ENCODE measurements at places on chromosomes 4 and X.
A peak's percentile ranks its signal among the peaks of the same experiment; 100 is the strongest.

- no peak for DNase-seq
These were observed 73.3 kb downstream of the NCAPG start for GRCh38 chr4:17884063-17884462.

DNA sequence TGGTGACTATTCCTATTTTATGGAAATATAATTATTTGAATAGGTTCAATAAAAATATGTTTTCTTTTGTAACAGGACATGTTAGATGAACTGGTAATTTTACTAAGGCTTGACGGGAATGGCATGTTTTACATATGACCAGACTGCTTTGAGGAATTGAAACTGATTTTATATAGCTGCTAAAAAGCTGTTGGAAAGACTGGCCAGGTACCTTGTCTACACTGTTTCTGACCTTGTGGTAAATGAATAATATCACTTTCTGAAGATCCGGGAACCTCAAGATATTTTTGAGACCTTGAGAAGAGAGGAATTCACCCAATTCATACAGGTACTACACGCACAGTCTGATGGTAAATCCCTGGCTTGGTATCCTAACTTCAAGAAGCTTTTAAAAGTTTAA lies 42.1 kb upstream of the USP46 start:
- no peak for DNase-seq

DNA sequence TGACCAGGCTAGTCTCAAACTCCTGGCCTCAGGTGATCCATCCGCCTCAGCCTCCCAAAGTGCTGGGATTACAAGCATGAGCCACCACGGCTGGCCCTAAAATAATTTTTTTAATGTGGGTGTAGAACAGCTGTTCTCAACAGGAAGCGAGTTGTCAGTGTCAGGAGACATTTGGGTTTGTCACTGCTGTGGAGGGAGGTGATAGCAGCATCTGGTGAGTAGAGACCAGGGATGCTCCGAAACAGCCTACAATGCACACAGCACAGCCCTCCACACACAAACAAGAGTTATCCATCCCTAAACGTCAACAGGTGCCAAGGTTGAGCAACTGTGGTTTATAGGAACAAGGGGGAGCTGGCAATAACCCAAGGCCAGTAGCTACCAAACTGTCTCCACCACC lies 243.4 kb upstream of the STS start:
- no peak for DNase-seq

GRCh38 chrX:87621697-87622096 lies 104.1 kb downstream of the KLHL4 start:
- DNase-seq: no peak

- no peak for DNase-seq
These were observed 36.6 kb downstream of the CHST7 start for GRCh38 chrX:46610070-46610658.

- DNase-seq: no peak
These were observed 502.9 kb upstream of the SLIT2 start for GRCh38 chr4:19748519-19749479.

DNA sequence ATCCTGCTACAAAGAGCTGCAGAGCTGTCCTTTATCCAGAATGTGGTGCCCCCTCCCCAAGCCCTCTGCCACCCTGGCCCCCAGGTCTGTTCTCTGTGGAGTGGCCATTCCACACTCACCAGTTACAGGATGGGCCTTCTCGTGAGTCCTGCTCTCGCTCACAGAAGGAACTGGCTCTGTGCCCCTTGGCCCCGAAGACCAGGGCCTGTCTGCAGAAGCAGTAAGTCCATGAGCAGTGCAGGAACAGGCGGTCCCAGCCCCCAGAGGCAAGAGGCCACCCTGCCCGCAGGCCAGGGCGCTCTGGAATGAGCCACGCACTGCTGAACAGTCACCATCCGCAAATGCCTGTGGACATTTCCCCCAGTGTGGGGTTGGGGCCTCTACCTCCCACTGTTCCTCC lies 92.2 kb downstream of the DCTD start:
- DNase-seq: no peak

- no peak for DNase-seq
These were observed 23.9 kb downstream of the HTT start for GRCh38 chr4:3098346-3098745.

DNA sequence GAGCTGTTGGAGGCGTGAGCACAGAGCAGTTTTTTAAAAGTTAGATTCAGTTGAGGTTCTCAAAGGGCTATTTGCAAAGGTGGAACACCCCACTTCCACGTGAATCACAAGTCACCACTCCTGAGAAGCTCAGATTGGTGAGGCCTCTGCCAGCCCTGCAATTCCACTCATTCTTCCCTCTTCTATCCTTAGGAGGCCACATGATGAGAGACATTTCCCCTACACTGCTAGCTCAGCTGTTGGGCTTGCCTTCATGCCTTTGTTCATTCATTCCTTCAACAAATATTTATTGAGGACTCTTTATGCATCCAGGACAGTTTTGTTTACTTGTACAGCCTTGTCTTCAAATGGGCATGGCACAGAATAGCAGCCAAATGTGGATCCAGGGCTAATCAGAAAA lies 3.7 kb downstream of the SRPX2 start:
- no peak for DNase-seq

DNA sequence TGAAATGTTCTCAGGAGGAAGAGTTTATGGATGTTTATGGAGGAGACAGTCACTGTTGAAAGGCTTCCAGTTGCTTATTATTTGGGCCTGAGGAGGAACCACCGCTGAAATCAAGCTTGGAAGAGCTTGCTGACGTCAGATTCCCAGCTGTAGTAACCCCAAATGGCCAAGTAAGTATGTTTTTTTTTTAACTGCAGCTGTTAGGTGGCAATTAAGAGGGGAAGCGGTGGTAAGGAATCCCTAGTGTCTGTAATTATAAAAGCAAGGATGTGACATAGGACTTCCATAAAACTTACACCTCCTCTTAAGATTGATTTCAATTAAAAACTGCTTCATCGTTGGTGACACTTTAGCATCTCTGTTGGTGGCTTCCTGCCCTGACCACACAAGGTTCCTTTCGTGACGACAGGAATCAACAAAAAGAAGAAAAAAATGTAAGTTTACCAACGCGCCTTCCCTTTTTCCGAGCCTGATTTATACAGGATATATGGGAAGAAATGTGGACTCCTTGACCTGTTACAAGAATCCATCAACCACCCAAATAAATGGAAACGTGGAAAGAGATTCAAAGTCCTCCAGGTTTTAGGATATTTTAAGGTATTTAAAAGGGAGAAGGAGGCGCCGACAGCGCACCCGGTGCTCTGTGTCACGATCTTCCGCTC lies 884 bp downstream of the RELL1 start:
- no peak for DNase-seq

GRCh38 chr4:53593765-53594164 lies 2.5 kb upstream of the LNX1 start:
- DNase-seq: no peak

GRCh38 chr4:148770377-148770776 lies 328.2 kb upstream of the NR3C2 start:
- no peak for DNase-seq

DNA sequence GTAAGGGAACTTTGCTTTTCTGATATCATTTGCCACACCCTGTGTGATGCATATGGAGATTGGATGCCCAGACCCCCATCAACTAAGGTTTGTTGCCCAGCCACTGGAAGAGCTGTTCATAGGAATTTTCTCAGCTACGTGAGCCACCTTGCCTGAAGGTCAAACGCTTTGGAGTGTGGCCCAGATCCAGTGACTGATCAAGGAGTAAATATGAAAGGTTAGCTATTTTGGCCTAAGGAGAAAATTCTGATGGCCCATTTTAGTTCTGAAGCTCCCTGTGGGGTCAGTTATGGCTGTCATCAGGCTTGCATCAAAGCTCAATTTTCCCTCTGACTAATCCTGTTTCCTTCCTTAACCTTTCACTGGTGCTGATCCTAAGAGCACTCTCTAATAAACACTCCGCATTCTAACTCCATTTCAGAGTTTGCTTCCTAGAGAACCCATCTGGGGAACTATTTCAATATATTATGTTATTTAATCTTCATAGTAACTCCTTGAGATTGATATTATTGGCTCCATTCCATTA lies 407.7 kb downstream of the SPRY1 start:
- DNase-seq: no peak

- DNase-seq: no peak
These were observed 162.8 kb downstream of the WDFY3 start for GRCh38 chr4:84803720-84804119.

- DNase-seq: no peak
These were observed 4.9 kb downstream of the DLG3 start for GRCh38 chrX:70449457-70449966.

- DNase-seq: no peak
These were observed 85.4 kb downstream of the PHKA2 start for GRCh38 chrX:18898492-18898891.

DNA sequence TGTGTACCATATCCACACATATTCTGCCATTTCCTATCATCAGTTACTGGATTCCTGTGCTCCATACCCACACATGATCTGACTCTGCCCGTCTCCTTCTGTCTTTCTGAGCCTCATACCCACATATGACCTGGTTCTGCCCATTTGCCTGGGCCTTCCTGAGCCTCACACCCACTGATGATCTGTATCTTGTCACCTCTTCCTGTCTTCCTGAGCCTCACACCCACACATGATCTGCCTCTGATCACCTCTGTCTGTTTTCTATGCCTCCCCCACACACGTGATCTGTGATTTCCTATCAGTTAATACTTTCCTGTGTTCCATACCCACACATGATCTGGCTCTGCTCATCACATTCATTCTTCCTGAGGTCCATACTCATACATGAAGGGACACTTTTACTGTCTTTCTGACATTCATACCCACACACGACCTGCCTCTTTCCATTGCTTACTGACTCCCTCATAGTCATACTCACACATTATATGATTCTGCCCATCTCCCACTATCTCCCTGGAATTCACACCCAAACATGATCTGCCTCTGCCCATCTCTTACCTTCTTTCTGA lies 32.5 kb downstream of the SCML1 start:
- no peak for DNase-seq

- DNase-seq: no peak
These were observed 47.7 kb downstream of the ING2 start for GRCh38 chr4:183552274-183553146.

DNA sequence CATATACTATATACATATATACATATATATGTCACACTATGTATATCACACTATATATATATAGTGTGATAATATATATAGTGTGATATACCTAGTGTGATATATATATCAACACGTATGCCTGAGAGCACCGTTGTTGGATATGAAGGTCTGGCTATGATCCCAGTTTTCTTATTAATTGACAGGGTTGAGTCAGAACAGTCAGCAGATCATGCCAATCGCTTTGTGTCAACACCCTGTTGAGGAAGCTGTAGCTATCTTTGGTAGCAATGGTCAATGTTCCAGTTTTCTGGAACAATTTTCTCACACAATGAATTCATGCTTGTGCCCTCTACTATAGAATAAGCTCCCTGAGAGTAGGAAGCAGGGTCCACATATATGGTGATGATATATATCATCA lies 496.0 kb upstream of the AGA start:
- DNase-seq: no peak

GRCh38 chr4:77141964-77142645 lies 14.9 kb upstream of the CCNG2 start:
- no peak for DNase-seq

GRCh38 chr4:73850261-73850970 lies 2.7 kb upstream of the PF4V1 start:
- DNase-seq: no peak

DNA sequence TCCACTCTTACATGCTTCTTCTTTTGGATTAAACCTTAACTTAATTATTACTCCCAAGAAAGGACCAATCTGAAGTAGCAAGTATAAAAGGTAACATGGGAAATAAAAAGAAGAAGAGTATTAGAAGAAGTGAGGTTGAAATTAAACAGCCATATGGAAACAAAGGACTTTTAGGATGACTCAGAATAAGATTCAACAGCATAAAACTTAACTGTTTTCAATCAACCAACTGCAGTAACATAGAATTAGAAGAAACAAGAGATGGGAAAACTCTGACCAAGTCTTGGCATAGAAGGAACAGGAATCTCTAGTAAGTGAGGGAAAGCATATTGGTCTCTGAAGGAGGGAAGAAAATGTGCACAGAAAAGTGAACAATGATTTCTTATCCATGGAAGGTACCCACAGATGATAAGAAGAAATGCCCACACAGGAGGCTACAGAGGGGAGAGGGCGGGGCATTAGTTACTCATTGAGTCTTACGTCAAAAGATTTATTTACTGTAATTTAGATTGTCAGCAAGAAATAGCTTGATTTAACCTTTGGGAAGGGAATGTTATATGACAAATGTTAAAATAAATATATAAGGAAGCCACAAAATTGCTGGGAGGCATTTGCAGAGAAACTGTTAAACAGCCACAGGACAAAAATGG lies 177.3 kb downstream of the BANK1 start:
- DNase-seq: no peak

DNA sequence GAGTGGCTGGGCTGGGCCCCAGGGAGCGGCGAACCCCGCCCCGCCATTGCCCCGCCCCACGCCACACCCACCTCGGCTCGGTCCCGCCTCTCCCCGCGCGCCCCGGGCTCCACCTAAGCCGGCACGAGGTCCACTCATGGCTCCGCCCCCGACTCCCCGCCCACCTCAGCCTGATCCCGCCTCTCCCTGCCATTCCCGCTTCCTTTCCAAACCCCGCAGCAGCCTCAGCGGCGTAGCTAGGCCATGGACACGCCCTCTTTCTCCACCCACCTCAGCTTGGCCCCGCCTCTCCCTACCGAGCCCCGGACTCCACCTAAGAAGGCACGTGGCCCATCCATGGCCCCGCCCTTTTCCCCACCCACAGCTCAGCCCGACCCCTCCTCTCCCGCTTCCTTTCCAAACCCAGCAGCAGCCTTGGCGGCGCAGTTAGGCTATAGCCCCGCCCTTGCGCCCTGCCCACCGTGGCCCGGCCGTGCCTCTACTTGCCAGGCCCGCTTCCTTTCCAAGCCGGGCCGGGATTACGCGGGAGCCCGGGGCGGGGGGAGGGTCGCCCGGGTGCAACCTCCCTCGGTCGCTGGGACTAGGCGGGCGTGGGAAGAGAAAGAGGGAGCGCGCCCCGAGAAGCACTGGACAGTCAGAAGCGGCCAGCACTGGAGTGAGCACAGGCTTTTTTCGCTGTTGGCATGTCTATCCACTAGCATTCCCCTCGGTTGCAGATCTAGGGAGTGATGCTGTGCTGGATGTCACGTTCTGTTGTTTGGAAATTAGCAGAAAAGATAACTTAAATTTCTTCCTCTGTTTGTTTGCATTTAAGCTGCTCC lies at the start of gene RELL1:
Gene RELL1, minus strand, starts transcription at position 4 of the 821 bp plus-strand sequence. CDS start 89 bp downstream, outside the sequence.
- peak; percentile 95 for DNase-seq

GRCh38 chrX:115360220-115360781 lies 70.8 kb downstream of the LUZP4 start:
- DNase-seq: no peak

GRCh38 chrX:134174859-134175258 lies 62.1 kb upstream of the CCDC160 start:
- DNase-seq: no peak

DNA sequence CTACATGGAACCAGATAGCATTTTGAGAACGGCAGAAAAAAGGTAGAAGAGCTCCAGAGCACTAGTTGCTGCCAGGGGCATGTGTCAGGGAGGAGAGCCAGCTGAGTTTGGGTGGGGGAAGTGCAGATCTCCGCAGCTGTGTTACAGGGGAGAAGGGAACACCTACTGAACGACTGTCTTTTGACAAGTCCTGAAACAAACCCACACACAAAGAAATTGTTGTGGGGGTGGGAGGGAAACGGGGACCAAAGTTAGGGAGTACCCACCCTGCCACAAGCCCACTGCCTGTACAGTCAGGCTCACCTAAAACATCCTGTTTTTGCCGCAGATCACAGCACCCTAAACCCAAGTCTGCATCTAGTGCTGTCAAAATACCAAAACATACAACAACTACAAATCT lies 55.5 kb downstream of the LEF1 start:
- no peak for DNase-seq
